IMR-90 (cell line): ENCODE measurements at places on chromosomes 3 and 15. TPM values are rescaled to one million over a fixed set of nuclear protein-coding genes. Genes with fewer than 3 reads are reported as not detected.

DNA sequence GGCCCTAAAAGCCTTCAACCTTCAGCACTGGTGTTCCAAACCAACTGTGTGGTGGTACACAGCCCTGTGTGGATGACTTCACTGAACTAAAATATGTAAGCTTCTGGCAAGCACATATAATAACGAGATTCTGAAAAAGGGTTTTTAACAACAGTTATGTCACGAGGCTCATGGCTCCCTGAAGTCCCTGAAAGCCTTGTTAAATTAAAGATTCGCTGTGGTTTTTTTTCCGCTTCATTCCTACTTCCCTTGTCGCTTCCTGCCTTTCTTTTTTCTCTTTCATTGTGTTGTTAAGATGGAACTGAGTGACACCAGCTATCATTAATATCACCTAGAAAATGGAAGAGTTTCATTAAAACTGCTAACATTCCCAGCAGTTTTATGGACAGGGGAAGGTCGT is 3.5 kb downstream of the RORA start:
- H3K4me3 ChIP-seq, result no peak overlapping the region
- H3K27ac ChIP-seq, result no peak overlapping the region
- no peaks in the 10 kb centered on the region for H3K4me1 ChIP-seq

Gene SLC2A2
- total RNA-seq, result not detected in 2 replicates

DNA sequence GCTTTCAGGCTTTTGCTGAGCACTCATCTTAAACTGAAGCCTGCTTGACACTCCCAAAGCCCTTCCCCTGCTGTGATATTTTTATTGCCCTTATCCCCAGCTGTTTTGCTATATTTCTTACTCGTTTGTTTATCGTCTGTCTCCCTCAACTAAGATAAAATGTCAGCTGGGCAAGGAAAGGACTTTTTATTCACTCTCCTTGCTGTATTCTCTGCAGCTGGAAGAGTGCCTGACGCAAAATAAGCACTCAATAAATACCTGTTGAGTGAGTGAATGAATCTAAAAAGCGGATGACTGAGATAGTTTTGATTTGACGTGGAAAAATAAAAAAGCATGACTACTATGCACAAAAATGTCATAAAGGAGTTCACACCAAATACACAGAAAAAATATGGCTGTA is 84.8 kb upstream of the POMGNT2 start:
- no peak overlapping the region for H3K4me3 ChIP-seq
- no peaks in the 10 kb centered on the region for H3K36me3 ChIP-seq
- no peaks in the 10 kb centered on the region for H3K27me3 ChIP-seq
- peak; percentile 91 for DNase-seq
- H3K4me1 ChIP-seq, result peaks cover 22% of the 10 kb centered on the region

DNA sequence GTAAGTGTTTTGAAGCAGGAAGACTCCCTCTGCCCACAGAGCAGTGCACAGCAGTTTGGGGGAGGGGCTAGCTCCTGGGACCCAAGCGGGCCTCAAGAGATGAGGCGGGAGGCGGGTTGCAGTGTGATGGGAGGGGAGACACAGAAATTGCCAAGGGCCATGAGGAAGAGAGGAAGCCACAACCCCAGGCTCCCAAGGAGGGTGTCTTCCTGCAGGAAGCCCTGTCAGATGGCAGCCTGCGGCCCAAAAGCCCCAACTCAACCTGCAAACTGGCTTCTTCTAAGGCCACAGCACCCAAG is 7.3 kb upstream of the ISLR2 start:
- no peak overlapping the region for H3K4me3 ChIP-seq
- H3K27ac ChIP-seq, result no peak overlapping the region
- no peaks in the 10 kb centered on the region; the same call in 1 of the 2 replicates for H3K4me1 ChIP-seq
- no peaks in the 10 kb centered on the region for H3K36me3 ChIP-seq

Gene FLNB
- total RNA-seq, result 124 and 136 TPM in 2 replicates

DNA sequence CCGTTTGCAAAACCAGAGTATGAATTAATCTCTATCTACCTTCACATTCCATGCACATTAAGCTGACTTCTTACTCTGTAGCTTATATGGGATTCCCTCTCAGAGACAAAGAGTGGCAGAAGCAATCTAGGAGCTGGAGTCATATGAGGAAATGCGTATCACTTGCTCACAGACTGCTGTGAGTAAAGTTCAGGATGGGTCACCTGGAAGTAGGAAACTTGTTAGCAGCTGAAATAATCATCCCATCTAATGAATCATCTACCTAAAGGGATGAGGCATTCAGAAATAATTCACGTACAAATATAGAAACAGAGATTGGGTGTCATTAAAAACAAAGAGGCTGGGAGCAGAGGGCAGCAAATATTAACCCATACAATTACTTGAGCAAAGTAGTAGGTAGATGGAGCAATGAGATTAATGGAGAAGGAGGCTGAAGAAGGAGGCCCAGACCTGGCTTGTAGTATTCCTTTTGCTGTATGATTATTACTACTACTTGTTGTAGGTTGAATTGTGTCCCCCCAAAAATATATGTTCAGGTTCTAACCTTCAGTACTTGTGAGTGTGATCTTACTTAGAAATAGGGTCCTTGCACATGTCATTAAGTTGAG is 866.3 kb downstream of the ROBO2 start:
- no peak overlapping the region for H3K4me3 ChIP-seq
- DNase-seq, result no peak
- no peaks in the 10 kb centered on the region for H3K4me1 ChIP-seq
- H3K27ac ChIP-seq, result no peak overlapping the region

DNA sequence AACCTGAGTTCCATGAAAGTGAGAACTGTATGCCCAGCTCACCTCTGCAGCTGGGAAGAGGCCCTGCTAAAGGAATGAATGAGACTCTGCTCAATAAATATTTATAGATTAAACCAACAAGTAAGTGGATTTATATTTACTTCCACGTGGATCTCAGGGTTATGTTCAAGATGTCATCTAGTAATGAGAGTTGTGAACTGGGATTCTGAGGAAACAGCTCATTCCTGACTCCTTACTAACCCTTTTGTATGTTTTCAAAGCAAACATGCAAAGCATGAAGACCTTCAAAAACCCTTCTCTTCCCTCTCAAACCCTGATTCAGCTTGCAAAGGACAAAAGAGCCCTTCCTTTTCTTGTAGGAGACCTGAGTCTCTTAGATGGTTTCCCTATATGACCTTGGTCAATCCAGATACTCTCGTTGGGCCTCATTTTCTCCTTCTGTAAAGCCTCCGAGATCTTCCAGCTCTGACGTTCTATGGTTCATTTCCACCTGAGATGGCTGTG is 53.4 kb downstream of the LSM3 start:
- no peaks in the 10 kb centered on the region for H3K27me3 ChIP-seq
- no peaks in the 10 kb centered on the region for H3K36me3 ChIP-seq
- peaks cover 41% of the 10 kb centered on the region for H3K4me1 ChIP-seq

Gene GPD1L
- 7.9 and 9.4 TPM in 2 replicates for total RNA-seq

DNA sequence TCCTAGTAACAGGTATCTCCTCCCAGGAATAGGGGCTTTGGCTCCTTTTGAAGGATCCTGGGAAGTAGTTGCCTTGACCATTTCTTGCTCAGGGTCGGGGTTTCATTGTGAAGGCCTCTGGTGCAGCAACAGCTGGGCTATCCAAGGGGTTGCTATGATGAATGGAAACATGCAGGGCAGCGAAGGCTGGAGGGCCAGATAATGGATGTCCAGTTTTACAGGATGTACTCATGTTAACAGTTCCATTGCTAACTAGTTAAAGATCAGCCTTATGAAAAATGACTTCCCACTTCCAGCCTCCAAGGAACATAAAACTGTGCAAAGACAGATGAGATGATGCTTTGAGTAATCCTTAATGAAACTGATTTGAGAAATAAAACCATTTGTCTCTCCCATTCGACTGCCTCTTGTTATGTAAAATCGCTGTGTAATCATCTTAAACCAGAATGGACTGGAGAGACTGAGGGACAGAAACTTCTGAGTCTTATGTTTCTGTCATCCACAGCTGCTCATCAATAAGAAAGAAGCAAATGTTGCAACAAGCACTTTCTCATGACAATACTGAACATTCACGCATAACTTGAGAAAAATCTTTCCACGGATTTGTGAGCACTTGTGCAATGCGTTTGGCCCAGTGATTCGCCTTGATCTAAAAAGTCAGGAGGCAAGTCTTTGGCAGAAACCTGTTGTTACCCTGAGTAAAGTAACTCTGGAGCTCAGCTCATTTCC is 473.5 kb upstream of the RGMA start:
- no peak overlapping the region for H3K4me3 ChIP-seq
- no peaks in the 10 kb centered on the region for H3K36me3 ChIP-seq
- no peak for DNase-seq
- H3K27ac ChIP-seq, result no peak overlapping the region
- H3K27me3 ChIP-seq, result no peaks in the 10 kb centered on the region
